ENCODE measurements at places on chromosomes 6 and 20.

DNA sequence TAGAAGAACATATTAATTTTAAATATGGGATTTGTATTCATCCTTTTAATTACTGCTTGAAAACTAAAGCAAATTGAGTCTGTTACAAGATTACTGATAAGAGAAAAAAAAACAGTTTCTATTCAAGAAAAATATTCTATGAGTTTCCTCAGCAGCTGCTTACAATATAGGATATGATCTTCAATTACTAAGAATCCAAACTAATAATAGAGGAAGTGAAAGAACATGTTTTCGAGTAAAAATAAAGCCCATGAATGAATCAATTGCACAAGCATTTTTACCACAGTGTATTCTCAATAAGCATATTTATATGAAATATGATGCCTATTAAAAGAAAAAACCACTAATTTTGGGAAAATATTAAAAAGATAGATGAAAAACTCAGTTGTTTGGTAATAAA is 63.4 kb downstream of the AHI1 start:
- DNase-seq, result no peak

GRCh38 chr6:11978169-11978987 is 33.7 kb upstream of the HIVEP1 start:
- no peak for DNase-seq

- DNase-seq, result no peak
These were observed 6.5 kb upstream of the RNF24 start for GRCh38 chr20:4021906-4022305.

- no peak for DNase-seq
These were observed 169.7 kb upstream of the TNFAIP3 start for GRCh38 chr6:137697267-137697938.

- no peak for DNase-seq
These were observed 303.7 kb downstream of the UTRN start for GRCh38 chr6:144588697-144589325.

GRCh38 chr6:32113386-32114352 is 4.5 kb upstream of the TNXB start:
- DNase-seq, result no peak

DNA sequence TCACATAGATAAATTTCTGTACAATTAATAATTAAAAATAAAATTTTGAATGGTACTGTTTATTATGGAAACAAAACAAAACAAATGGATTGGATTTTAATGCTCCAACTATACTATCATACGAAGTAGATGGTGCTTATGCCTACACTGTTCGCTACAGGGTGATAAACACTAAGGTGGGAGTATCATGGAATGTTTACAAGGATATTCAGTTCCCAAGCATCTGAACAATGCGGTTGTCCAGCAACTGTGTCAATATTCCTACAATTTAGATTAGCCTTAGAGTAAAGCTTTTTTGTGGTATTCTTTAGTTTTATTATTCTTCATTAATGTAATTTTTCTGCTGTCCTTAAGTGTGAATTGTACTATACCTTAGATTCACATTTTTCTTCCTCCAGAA is 105.1 kb downstream of the MMS22L start:
- no peak for DNase-seq

DNA sequence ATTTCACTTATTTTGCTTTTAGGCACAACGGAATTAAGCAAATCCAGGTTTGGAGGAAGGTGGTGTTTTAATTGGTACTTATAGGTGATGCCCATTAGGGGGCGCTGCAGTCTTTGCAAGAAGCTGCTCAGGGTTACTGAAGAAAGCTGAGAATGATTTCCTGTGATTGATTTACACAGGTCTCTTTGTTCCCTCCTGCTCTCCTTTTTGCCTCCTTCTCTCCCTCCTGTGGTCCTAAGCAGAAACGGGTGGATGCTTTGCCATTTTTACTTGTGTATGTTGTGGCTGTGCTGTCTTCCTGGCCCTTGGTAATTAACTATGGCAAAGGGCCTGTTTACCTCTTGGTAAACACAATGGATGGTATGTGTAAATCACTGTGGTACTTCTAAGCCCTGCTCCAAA is 97.8 kb downstream of the ANKS1A start:
- DNase-seq, result peak; percentile 80

GRCh38 chr20:40274912-40275533 is 414.0 kb downstream of the MAFB start:
- DNase-seq, result peak; percentile 57

DNA sequence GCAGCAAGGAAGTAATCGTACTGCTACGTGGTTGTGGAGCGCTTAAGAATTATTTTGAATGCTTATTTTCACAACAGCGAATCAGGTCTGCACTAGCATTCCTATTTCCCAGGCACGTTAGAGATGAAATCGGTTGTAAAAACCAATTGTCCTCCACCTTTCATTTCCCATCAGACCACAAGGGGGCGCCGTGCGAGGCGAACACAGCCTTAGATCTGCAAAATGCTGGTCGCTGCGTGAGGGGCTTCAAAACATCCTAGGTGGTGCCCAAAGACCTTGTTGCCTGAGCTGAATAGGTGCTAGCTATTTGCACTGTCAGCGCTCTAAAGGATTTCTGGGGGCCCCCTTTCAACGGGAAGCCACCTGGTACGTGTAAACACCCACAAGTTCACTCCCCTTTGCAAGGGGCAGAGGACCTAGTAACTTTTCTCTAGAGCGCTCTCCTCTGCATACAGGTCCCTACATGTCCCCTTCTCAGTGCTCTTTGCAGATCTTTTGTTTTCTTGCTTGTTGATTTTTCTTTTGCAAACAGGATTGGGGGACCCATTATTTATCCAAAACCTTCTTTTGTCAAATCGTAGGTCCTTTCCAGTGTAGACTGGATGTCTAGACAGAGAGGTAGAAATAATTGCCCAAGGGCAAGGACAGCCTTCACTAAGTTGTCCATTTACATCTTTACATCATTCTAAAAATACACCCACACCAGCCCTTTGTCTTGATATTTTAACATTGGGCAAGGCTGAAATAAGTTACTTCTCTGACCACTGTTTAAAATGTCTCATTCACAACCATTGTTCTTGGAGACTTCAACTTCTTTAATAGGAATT is 59.8 kb downstream of the NEDD9 start:
- DNase-seq, result peak; percentile 60

GRCh38 chr20:17650301-17651128 is 31.5 kb downstream of the RRBP1 start:
- DNase-seq, result no peak

- no peak for DNase-seq
These were observed 297.4 kb downstream of the HIVEP2 start for GRCh38 chr6:142647449-142648035.

- DNase-seq, result no peak
These were observed 15.7 kb downstream of the ZFP64 start for GRCh38 chr20:52175840-52176239.

- no peak for DNase-seq
These were observed 42.7 kb downstream of the RIMS1 start for GRCh38 chr6:71929047-71929446.

DNA sequence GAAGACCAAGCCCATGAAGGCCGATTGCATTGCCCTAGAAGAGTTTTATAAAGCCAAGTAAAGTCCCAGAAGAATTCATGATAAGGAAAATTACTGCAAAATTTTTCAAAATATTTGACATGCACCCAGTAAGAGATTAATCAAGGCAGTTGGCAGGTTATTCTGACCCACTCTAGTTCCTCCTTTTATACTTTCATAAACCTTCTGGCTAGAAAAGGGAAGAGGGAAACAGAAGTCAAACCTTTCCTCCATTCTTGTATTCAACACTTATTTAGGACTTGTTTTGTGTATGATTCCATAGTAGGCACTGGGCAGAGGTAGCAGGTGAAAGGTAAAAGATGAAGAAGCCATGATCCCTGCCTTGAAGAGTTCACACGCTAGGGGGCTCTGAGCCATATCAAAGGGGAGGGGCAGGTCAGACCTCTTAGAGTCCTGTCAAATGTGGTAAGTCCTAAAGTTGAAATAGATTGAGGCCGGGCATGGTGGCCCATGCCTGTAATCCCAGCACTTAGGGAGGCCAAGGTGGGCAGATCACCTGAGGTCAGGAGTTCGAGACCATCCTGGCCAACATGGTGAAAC is 85.4 kb downstream of the NDUFAF5 start:
- DNase-seq, result no peak
